Cardiac septum (tissue), 1 donor: ENCODE measurements at places on chromosomes 6 and 20.

DNA sequence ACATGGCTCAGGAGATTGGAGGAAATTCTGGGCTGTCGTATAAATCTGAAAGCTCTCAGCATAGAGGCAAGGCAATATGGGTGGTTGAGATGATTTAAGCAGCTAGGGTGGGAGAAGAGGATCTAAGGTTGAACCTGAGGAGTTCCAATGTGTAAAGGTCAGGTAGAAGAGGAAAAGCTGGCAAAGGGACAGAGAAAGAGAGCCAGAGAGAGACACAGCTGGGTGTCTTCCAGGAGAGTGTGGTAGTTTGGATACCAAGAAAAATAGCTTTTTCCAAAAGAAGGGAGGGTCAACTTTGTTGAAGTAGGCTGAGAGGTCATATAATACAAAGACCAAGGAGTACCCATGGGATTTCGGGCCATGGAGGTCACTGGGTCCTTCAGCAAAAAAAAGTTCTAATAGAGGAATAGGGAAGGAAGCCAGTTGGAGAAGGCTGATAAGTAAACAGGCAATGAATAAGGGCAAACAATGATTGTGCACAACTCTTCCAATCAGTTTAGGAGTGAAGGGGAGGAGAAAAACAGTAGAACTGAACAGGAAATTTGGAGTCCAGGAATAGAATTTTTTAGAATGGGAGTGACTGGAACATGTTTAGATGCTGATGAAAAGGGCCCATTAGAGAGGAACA is 135.1 kb downstream of the QRSL1 start:
- no peak for DNase-seq

DNA sequence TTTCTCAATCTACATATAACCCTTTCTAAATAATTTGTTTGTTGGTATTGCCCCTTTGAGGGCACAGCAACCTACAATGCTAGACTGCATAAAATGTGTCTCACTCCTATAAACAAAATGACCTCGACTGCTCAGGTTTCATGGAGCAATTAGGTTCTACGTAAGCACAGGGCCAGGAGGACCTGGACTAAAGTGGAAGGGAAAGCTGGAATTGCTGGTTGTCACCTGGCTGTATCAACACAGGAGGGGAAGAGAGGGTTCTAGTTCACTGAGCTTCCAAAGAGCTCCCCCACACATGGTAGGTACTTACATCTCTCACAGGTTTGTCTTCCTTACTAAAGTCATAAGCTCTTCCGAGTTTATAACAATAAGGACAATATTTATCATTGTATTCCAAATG is 51.0 kb downstream of the NCOA6 start:
- no peak for DNase-seq

DNA sequence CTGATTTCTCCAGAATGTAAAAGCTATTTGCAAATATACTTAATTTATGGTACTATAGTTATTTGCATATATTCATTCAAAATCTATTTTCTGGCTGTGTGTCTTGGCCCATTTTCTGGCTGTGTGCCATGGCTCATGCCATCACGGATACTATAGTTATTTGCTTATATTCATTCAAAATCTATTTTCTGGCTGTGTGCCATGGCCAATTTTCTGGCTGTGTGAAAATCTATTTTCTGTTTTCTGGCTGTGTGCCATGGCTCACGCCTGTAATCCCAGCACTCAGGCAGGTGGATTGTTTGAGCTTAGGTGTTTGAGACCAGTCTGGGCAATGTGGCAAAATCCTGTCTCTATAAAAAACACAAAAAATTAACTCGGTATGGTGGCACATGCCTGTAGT is 28.9 kb upstream of the RIPK1 start:
- no peak for DNase-seq

DNA sequence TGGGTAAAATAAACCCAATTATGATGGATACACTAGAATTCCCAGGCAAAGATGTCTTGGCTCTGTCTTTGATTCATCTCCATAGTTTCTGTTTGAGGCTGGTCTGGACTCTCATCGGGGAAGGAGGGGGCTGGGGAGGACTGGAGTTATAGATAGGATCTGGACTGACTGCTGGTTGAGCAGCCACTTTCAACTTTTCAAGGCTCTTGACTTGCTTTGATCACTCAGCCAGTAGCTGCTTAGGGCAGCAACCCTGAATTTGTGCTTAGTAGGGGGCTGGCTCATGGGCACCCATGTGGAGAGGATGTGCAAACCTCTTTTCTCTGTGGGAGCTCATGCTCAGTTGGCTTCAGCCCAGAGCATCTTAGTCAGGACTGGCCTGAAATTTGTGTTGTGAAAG is 114.0 kb upstream of the NEDD9 start:
- no peak for DNase-seq

- no peak for DNase-seq
Observed at GRCh38 chr6:127302728-127303660, 36.3 kb downstream of the RNF146 start.

DNA sequence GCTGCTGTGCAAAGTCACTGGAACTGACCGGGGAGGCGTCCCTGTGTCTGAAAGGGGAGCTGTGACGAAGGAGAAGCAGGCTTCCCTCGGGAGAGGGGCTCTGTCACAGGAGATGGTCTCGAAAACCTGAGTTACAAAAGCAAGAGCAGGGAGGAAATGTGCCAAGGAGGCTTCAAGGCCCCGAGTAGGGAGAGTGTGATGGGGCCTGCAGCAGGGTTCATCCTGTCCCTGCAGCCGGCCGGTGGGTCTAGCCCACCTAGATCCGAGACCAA is 16.7 kb downstream of the DYNLT1 start:
- no peak for DNase-seq

DNA sequence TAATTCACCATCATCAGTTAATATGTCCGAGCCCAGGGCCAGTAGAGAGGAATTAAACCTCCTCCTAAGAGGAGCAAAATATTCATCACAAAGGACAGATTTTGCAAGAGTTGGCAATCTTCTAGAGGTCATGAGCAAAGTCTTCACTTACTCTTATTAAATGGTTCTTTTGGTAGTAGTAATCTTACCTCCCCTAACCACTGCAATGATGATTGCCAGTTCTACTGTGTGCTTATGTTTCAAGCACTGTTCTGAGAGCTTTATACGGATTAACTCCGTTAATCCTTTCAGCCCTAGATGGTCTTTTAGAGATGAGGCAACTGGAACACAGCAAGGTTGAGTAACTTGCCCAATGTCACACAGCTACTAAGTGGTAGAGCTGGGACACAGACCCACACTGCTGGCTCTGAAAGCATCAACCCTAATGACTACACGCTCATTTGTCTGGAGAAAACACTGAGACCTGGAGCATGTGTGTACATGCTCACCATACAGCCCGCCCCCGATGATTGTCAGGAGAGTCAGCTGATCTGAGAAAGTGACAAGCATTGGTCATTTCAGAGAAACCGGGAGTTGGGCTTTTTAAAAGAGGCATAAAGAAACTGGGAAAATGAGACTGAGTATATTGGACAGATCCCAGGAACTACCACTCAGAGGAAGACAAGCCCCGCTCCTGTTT is 276.0 kb downstream of the NRN1 start:
- DNase-seq: no peak

DNA sequence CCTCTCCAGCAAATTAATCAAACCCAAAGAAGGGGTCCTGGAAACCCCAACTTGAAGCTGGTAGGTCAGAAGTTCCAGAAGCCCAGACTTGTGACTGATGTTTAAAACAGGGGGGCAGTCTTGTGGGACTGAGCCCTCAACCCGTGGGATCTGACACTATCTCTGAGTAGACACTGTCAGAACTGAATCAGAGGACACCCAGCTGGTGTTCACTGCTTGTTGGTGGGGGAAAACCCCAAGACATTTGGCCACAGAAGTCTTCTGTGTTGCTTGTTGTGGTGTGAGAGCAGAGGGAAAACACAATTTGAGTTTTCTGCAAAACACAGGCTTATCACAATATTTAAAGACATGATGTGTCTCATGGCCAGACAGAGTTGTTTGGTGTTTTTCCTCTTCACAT is 29.9 kb downstream of the KIF13A start:
- no peak for DNase-seq

DNA sequence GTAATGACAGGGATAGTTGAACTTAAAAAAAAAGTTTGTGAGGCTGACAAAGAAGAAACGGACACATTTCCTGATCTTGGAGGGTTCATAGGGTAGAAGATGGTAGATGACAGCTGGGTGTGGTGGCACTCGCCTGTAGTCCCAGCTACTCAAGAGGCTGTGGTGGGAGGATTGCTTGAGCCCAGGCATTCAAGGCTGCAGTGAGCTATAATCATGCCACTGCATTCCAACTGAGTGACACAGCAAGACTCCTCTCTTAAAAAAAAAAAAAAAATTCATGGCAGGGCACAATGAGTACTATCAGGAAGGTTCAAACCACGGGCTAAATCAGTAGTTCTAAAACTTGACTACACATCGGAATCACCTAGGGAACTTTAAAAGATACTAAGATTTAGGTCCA is 2.0 kb upstream of the MICA start:
- no peak for DNase-seq

DNA sequence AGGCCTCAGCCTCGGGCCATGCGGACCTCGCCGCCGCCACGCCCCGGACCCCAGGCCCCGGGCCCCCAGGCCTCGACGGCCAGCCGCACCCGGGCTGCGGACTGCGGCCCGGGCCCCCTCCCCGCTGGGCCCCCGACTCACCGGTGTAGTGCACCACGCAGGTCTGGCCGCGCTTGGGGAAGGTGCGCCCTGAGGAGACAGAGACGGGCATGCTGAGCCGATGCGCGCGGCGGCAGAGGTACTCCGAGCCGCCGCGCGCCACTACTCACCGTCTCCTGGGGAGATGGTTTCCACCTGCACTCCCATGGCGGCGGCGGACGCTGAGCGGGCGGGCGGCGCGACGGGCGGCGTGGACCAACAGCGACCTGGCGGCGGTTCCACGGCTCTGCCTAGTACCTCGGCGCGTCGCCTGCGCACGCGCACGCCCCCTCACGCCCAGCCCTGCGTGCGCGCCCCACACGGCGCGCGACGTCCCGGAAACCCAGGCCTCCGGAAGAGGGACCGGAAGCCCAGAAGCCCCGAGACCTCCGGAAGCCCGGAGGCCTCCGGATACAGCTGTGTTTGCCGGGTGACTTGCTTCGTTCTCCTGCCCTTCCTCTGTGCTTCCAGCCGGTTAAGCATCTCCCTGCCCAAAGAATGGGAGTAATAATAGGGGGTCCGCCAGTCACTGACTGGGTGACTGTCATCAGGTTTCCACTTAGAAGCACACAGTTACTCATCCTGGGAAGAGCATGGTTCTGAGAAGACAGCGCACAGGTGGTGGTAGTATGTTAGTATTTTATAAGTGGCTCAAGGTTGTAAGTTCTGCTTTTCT is at the start of gene FKBP1A:
Gene FKBP1A (minus strand): TSS at position 362 of the 814 bp plus-strand sequence. CDS start 56 bp downstream, at position 306.
- DNase-seq: peak; percentile 94

DNA sequence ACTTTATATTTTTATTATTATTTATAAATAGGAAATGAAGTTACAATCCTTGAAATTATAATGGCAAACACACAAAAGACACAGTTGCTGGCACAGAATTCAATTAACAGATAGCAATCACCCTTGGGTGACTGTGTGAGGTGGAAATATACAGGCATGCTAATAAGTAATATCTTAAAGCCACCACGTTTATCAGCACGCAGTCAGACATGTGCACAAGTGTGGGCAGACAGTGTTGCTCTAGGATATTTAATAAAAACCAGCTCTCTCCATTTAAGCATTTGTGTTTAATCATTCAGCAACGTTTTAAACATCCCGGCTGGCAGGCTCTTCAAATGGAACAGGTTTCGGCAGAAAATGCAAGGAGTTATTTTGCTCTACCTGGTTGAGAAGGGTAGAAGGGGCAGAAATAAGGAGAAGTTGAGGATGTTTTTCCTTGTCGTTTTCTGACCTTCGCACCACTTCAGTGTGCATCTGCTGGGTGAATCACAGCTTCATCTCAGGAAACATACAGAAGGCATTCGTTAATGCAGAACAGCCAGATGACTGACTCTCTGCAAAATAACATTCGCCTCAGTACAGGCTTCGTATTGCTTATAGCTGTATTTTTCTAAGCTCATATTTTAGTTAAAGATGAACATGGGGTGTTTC is 585.1 kb downstream of the QKI start:
- DNase-seq: no peak

DNA sequence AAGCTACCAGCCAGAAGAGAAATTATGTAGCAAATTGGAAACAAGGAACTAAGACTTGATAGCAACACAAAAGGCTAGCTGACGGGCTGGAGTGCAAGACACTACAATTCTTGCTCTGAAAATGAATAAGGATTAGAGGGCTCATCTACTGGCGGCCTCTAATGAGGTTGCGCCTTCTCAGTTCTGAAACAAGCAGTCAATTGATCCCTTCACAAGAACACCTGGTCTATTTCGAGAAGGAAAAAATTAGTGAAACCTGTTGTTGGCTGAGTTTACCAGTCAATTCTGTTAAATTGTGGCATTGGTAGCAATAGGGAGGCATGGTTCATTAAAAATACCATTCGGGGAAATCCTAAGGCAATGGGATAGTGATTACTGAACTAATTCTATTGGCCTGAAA is 74.8 kb upstream of the JARID2 start:
- no peak for DNase-seq

GRCh38 chr6:37129566-37129965 is 40.4 kb upstream of the PIM1 start:
- DNase-seq: no peak

GRCh38 chr6:139580592-139581484 is 206.4 kb upstream of the CITED2 start:
- DNase-seq: no peak

GRCh38 chr20:8018958-8019245 is 659 bp downstream of the TMX4 start:
- no peak for DNase-seq

DNA sequence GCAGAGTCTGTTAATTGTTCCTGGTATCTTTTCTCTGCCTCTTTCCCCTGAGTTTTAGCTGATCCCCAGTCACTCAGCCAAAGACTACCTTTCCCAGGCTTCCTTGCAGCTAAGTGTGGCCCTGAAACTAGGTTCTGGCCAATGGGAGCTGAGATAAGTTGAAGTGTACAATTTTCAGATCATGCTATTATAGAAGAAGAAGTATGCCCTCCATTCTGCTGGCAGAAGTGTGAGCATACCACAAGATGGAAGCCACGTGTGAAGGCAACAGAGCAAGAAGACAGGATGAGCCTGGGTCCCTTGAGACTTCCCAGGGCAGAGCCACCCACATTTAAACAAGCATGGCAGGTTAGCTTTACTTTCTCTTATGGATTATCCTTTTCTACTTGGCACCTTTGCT is 273.2 kb downstream of the HIVEP2 start:
- DNase-seq: no peak

- DNase-seq: no peak
Observed at GRCh38 chr6:111679126-111679858, 73.6 kb upstream of the TRAF3IP2 start.

GRCh38 chr6:83600459-83600858 is 88.1 kb downstream of the PRSS35 start:
- DNase-seq: no peak

- no peak for DNase-seq
Observed at GRCh38 chr20:9129756-9130155, 60.9 kb downstream of the PLCB4 start.

DNA sequence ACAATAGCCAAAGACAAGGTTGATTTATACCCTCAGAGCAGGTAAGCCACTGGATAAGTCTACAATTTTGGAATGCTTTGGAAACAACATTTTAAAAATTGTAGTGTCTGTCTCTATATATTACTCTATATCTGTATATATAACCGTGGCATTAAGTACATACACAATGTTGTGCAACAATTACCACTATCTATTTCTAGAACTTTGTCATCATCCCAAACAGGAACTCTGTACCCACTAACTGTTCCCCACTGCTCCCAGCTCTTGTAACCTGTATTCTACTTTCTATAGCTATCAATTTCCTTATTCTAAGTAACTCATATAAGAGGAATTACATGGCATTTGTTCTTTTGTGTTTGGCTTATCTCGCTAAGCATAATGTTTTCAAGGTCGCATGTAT is 78.2 kb upstream of the ASCC3 start:
- DNase-seq: no peak
